ENCODE measurements at places on chromosomes 1 and 21. TPM values are rescaled to one million over a fixed set of nuclear protein-coding genes. Genes with fewer than 3 reads are reported as not detected.

Gene ALPL
- 1.4 TPM for total RNA-seq

Gene SH2D2A
- total RNA-seq: not detected

Gene LAPTM5
- total RNA-seq: not detected

Gene ZSCAN20
- total RNA-seq: 7.9 TPM

Gene AHDC1
- total RNA-seq: 9.8 TPM

Gene S100A10
- 55.6 TPM for total RNA-seq

Gene LRRC71
- total RNA-seq: 0.14 TPM

Gene PLA2G2D
- total RNA-seq: not detected

Gene KLHDC9
- total RNA-seq: 0.66 TPM

Gene SLC26A9
- total RNA-seq: not detected

Gene CRABP2
- total RNA-seq: 1.7 TPM

Gene AZIN2
- total RNA-seq: 6.2 TPM

Gene UBXN10
- total RNA-seq: not detected

Gene MMEL1
- not detected for total RNA-seq

Gene FAM76A
- 10.1 TPM for total RNA-seq

Gene ARHGEF16
- total RNA-seq: 0.57 TPM

Gene DNASE2B
- total RNA-seq: not detected

Gene RGS2
- 27.9 TPM for total RNA-seq

Gene SNX7
- total RNA-seq: 22.5 TPM

Gene CAMSAP2
- total RNA-seq: 44.5 TPM

Gene PTPRC
- total RNA-seq: not detected

Gene RIIAD1
- not detected for total RNA-seq

Gene CD244
- not detected for total RNA-seq

Gene AGMAT
- 2.3 TPM for total RNA-seq

Gene CALML6
- total RNA-seq: 0.66 TPM

Gene NIBAN1
- total RNA-seq: 40.5 TPM

Gene PSRC1
- 31.5 TPM for total RNA-seq

Gene FMN2
- 5.4 TPM for total RNA-seq

Gene TPTE
- total RNA-seq: 1.1 TPM

Gene CHRM3
- under 0.01 TPM for total RNA-seq

Gene C1orf210
- not detected for total RNA-seq

Gene PLXNA2
- 14.9 TPM for total RNA-seq

Gene TSPAN2
- not detected for total RNA-seq

Gene WNT9A
- total RNA-seq: 0.66 TPM

Gene PLA2G5
- not detected for total RNA-seq

Gene WDR4
- total RNA-seq: 25.1 TPM

Gene FAM131C
- not detected for total RNA-seq

Gene ZNF593OS
- not detected for total RNA-seq

Gene HSPB7
- total RNA-seq: 3.7 TPM

Gene TSSK3
- 0.57 TPM for total RNA-seq

Gene ZNF648
- under 0.01 TPM for total RNA-seq

Gene NBPF11
- 3.9 TPM for total RNA-seq

Gene PYHIN1
- not detected for total RNA-seq

All from placental pericyte (primary cell).